ENCODE measurements at places on chromosomes 2 and 18. TPM values are rescaled to one million over a fixed set of nuclear protein-coding genes. Genes with fewer than 3 reads are reported as not detected.

DNA sequence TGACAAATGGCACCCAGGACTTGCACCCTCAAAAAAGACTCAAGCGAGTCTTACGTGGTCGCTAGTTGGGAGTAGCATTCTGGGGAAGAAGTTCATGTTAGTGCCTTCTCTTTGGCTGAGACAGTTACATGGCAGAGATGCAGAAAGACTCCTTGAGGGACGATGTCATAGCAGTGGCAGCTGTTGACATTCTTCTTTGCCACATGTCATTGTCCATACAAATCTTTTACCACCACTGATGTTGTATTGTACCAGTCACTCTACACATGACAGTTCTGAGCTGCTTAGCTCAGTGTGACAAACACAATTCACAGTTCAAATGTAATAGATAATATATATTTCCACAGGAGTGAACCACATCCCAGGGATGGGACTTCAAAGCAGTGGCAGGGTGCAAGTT is 197.1 kb downstream of the TCF4 start:
- no peak for DNase-seq

GRCh38 chr2:213288913-213289700 is 4.8 kb downstream of the SPAG16 start:
- no peak for DNase-seq

DNA sequence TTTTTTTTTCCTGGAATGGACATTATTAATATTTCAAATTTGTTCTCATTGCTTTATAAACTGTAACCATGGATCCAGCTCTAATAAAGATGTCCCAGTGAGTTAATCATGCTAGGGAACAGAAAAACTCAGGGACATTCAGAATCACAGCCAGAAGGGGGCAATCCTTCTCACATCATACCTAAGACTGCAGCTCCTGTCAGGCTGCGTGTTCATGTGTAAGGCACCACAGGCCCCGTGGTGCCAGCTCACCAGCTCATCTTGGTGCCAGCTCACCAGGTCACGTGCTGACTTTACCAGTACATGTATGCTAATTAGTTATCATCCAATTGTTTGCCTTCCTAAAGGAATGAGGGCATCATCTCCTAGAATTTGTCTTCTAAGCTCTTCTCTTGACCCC is 84.7 kb upstream of the NEDD4L start:
- no peak for DNase-seq

DNA sequence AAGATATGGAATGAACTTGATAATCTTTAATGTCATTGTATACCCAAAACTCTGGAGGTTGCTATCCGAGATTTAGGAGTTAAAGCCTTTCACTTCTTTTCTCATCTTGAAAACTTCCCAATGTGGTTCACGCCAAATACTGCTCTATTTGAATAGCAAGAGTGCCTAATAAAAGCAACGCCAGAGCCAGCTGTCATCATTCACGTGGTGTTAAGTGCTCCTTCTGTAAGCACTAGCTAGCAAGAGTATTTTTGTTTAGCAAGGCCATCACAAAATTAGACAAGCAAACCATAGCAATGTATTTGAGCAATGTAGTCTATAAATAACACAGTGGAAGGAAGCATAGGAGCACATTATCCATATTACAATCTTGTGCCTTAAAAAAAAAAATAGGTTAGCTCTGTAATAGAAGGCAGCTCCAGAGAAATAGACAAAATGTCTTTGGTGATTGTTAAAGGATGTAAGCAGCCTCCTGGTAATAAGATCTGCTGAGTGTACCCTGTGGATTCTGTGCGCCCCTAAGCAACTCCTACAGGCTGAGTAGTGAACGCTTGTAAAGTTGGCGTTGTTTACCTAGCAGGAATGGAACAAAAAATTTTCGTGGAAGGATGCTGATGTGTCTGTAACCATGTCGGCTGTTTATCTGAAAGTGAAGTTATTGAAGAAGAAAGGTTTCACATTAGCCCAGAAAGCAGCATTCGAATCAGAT is 518.0 kb downstream of the CNTNAP5 start:
- DNase-seq: no peak

Gene NYAP2
- total RNA-seq: not detected

Gene FSHR
- total RNA-seq: not detected

Gene EMILIN1
- total RNA-seq: 323 TPM

Gene IL36A
- total RNA-seq: not detected

Gene PROM2
- 2.2 TPM for total RNA-seq
